ENCODE measurements at places on chromosomes 13 and 19. TPM values are rescaled to one million over a fixed set of nuclear protein-coding genes. Genes with fewer than 3 reads are reported as not detected.

DNA sequence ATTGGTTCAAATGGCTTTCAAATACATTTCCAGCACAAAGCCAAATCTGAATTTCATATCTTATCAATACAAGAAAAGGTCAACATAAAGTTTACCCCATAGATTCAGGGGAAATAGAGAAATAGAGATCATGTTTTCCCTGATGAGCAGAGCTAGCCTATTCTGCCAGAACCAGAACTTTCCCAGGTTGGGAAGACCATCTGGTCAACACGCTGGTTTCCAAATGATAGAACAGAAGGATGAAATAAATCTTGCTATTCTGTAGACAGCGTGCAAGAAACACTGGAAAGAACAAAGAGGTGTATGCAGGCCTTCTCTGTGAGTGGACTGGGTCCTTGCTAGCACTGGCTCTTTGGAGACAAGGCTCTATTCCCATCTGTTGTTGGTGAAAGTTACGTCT lies 350.6 kb downstream of the NDFIP2 start:
- DNase-seq: no peak
- H3K4me3 ChIP-seq: no peak overlapping the region
- H3K4me1 ChIP-seq: peaks cover 29% of the 10 kb centered on the region
- no peaks in the 10 kb centered on the region for H3K27me3 ChIP-seq

- peaks cover 25% of the 10 kb centered on the region for H3K4me1 ChIP-seq
- no peak overlapping the region for H3K4me3 ChIP-seq
- DNase-seq: no peak
- H3K27me3 ChIP-seq: no peaks in the 10 kb centered on the region
Observed at GRCh38 chr19:46931202-46931601, 70.4 kb downstream of the ARHGAP35 start.

DNA sequence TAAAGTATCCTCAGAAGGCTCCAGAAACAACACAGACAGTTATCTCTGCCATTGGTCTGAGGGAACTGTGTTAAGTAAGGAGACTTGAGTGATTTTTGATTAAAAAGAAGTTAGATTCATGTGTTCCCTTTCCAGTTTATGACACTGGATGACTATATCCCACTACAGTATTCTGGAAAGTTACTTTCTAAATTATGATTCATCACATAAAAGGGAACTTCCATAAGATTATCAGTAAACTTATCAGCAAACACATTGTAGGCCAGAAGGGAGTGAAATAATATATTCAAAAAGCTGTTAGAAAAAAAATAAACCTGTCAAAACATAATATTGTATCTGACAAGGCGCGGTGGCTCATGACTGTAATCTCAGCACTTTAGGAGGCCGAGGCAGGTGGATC lies 700.0 kb downstream of the SLITRK6 start:
- peaks cover 20% of the 10 kb centered on the region for H3K4me1 ChIP-seq
- H3K4me3 ChIP-seq: no peak overlapping the region
- no peak overlapping the region for H3K27ac ChIP-seq
- H3K36me3 ChIP-seq: peaks cover 16% of the 10 kb centered on the region

GRCh38 chr13:86839221-86839620 lies 832.0 kb upstream of the SLITRK5 start:
- H3K4me1 ChIP-seq: peaks cover 16% of the 10 kb centered on the region
- H3K4me3 ChIP-seq: peak overlapping the region; percentile 28
- H3K27ac ChIP-seq: peak overlapping the region; percentile 70
- H3K36me3 ChIP-seq: peaks cover 12% of the 10 kb centered on the region
- no peak for DNase-seq
- no peaks in the 10 kb centered on the region for H3K27me3 ChIP-seq

DNA sequence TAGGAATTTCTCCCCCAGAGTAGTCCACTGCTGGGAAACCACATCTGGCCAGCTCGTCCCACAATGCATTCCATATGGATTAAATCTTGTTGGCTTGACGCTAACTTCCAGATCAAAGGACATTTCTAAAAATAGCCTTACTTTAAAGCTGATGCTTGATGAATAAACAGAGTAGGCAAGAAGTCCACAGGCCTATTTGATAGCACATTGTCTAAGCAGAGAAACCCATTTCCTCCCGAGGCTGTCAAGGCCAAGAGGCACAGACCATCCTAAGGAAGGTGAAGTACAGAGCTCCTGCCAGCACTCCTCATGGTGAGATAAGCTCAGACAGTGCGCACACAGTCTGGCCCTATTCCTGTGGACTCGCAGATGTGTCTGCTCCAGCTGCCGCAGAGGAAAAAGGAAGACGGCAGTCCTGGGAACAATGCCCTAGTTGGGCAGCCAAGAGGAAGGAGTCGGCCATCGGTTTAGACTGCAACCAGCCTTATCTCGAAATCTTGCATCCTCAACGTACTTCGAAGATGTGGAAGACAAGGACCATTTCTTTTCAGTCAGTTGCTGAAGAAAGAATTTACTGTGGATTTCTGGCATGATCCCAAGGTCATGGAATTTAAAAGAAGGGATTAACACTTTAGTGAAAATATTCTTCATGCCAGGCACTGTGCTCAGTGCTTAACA lies 156.8 kb downstream of the RGCC start:
- no peak for DNase-seq
- peaks cover 12% of the 10 kb centered on the region for H3K36me3 ChIP-seq
- peak overlapping the region; percentile 22 for H3K4me3 ChIP-seq
- peaks cover 47% of the 10 kb centered on the region for H3K4me1 ChIP-seq

GRCh38 chr13:18949970-18950369 lies 231.7 kb downstream of the TUBA3C start:
- no peak for DNase-seq
- H3K27ac ChIP-seq: no peak overlapping the region
- H3K27me3 ChIP-seq: no peaks in the 10 kb centered on the region
- H3K36me3 ChIP-seq: peaks cover 4% of the 10 kb centered on the region
- no peaks in the 10 kb centered on the region for H3K4me1 ChIP-seq

CEACAM20 gene
- not detected for total RNA-seq
